ENCODE measurements at places on chromosomes 12 and 14.

DNA sequence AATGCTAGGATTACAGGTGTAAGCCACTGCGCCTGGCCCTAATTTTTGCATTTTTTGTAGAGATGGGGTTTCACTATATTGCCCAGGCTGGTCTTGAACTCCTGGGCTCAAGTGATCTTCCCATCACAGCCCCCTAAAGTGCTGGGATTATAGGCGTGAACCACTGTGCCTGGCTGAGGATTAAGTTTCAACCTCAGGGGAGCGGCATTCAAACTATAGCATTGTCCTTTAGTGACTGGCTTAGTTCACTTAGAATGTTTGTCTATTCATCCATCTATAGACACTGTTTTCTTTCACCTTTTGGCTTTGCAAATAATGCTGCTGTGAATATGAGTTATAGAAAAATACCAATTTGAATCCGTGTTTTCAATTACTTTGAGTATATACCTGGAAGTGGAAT, 25.2 kb downstream of the PTPN11 start:
- no peak for DNase-seq

DNA sequence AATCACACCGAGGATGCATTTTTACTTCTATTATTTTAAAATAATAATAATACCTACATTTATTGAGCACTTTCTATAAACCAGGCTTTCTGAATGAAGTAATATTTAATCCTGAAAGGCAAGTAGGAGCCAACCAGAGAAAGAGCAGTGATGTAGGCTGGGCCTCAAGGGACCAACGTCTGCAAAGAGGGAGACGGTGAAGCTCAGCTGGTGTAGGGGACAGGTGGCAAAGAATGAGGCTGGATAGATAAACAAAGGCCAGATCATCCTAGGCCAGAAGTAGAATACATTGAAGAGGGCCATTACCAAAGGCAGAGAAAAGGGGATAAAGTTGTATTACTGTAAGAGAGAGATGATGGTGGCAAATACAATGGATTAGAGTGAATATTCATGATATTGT, 810 bp upstream of the TMBIM4 start:
- DNase-seq: no peak

GRCh38 chr14:92411941-92412340, 89.0 kb downstream of the SLC24A4 start:
- DNase-seq: no peak

DNA sequence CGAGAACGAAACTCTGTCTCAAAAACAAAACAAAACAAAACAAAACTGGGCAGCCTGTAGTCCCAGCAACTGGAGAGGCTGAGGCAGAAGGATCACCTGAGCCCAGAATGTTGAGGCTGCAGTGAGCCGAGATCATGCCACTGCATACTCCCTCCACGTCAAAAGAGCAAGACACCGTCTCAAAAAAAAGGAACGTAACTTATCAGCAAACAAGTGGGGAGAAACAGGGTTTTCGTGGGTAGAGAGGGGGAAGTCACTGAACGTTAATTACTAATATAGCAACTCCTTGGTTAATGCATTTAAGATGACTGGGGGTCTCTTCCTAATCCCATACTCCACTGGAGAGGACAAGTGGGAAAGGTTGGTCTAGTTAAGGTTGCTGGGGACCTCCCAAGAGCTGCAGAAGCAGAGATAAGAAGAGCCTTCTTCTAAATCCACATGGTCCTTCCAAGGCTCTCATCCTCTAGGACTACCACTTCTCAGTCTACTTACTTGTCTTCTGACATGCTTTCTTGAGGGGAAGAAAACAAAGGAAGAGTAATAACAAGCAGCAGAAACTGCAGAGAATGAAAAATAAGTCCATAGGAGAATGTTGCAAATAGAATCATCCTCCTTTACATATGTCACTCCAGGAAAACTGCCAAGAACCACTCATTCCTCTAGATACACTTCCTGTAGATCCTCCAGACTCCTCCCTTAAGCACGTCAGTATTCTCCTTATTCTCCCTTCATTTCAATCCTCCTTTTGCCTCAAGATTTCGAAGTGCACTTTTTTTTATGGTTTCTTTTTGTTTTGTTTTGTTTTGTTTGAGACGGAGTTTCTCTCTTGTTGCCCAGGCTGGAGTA, 5.8 kb downstream of the NUMB start:
- DNase-seq: no peak

GRCh38 chr12:116471544-116471943, 87.6 kb upstream of the MAP1LC3B2 start:
- no peak for DNase-seq

DNA sequence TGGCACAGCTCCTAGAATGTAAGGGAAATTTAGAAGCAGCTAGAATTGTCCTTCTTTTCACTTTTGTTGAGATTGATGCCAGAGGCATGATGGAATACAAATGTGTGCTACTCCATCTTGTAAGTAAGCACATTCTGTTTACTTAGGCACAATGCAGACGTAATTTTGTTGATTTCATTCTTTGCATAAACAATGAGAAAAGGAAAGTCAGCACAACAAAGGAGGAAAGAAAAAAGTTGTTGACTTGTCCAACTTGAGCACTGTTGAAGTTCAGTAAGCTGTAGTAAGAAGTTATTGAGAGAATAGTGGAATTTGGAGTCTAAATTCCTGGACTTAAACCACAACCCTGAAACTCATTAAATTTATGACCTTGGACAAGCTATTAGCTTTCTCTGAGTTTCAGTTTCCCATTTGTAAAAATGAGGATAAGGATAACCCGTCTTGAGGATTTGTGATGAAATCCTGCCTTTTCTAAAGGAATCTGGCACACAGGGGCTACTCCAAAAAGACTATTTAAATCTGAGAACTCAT, 19.4 kb upstream of the CNTN1 start:
- no peak for DNase-seq

DNA sequence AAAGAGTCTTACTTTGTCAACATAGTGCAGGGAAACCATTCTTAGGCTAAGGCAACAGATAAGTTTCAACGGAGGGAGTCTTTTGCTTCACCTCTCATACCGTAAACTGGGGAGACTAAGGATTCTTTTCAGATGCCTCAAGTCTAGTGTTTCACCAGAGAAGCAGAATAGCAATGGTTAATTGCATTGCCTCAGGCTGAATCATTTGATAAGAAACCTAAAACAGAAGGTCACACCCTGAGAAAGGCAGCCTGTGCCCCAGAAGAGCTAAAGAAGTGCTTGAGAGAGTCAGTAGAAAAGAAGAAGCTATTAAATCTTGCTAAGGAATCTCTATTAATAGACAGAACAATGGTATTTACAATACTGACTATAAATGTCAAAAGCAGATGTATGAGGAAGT, 21.8 kb upstream of the ATXN7L3B start:
- peak; percentile 3 for DNase-seq

- no peak for DNase-seq
These were observed 322.6 kb upstream of the TMEM132C start for GRCh38 chr12:127944211-127944899.

DNA sequence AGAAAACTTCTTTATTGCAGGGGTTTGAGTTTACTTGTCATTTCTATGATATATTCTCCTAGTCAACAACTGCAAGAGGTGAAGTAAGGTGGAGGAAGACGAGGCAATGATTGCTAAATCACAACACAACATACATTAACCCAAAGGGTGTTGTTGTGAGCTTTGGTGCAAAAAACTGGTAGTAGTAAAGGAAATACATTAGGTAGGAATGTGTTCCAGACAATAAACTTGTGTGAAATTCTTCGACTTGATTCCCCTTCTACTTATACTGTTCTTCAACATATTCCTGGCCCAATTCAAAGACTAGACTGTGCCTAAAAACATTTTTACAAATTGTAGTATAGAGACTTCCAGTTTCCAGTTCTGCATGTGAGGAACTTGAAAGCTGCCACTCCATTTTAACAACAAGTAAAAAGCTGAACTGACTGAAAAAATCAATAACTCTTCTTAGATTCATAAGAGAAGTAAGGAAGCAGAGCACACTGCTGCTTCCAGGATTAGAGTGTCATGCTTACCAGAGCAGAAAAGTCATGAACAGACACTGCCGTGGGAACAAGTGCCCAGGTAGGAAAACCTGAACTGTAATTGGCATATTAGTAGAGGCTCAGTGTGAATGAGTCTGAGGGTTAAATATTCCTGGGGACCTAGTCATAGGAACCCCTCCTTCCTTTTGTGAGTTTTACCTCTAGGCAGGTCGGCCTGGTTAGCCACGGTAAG, 22.2 kb downstream of the COX8C start:
- no peak for DNase-seq

DNA sequence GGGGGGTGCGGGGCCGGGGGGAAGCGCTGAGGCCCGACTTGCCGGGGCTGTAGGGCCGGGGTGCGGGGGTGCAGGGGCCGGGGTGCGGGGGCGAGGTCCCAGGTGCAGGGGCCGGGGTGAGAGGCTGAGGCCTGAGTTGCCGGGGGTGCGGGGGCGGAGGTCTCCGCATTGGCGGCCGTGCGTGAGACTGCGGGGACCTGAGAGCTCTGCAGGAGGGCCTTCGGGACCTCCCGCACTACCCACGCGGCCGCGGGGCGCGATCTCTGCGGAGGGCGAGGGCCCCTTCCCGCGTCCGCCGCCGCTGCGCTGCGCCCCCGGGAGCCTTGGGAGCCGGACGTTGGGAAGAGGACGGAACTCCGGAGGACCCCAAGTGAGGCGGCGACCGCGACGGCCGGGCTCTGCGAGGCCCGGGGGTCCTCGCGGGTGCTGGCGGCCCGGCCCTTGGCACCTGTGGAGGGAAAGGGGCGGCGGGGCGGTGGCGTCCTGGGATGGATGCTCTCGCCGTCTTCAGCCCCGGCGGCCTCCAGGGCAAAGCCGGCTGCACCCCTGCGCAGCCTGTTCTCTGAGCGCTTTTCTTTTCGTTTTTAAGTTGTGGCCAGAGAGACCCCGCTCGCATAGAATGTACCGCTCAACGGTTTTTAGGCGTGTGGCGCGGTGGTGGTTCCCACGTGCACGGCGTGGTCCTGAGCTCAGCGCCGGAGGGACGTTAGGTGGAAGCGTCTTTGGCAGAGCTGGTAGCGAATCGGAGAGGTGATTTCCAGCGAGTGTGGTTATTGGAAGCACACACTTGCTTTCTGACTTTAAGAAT, 1.3 kb downstream of the PIWIL1 start:
- no peak for DNase-seq

DNA sequence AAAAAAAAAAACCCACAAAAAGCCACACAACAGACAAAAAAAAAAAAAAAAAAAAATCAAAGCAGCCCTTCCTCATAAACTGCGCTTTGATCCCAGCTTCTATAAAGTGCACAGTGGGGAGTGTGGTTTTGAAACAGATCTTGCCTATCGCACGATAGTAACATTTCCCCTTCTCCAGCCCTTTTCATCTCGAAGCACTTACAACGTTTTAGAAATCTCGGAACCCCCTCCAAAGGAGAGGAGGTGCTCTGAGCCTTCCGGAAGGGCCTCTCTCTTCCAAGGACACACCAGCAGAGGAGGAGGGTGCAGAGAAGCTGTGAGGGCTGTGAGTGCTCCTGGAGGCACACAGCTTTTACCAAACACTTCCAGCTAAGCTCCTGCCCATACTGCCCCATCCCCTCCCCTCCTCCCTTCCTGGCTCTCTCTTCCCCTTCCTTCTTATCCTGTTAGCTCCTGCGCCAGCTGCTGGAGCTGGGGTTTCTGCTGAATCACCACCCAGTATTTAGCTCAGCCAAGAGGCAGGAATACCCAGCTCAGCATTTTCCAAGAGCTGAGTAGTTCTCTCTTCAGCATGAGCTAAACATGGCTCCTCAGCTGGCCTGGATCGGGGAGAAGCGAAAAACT, 28.4 kb downstream of the SLC7A8 start:
- peak; percentile 97 for DNase-seq

DNA sequence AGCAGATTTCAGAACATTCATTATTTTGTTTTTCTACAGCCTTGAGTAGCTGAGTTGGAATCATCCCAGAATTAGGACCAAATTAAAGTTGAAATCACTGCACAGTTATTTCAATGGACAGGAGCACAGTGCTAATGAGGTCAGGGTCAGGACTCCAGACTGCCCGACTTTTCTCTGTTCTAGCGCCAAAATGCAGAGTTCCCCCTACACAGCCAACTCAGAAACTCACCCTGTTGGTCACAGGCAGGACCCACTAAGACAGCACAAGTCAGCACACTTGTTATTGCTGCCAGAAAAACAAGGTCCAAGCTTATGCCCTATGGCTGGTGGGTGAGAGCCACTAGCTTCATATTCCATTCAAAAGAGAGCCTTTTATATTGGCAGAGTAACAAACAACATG, 198.1 kb upstream of the KRR1 start:
- DNase-seq: no peak

GRCh38 chr14:97106609-97107008, 309.4 kb downstream of the VRK1 start:
- DNase-seq: no peak

GRCh38 chr12:26406391-26406790, 211.0 kb downstream of the SSPN start:
- DNase-seq: no peak

DNA sequence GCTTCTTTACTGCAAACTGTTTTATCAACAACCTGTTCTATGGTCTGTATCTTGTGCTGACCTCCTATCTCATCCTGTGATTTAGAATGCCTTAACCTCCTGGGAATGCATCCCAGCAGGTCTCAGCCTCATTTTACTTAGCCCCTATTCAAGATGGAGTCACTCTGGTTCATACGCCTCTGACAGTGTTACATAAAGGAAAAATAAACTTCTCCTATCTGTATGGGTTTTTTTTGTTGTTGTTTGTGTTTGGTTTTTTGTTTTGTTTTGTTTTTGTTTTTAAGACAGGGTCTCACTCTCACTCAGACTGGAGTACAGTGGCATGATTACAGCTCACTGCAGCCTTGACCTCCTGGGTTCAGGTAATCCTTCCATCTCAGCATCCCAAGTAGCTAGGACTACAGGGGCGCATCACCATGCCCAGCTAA, 62.1 kb downstream of the RESF1 start:
- DNase-seq: no peak

GRCh38 chr14:54768501-54769129, 134.0 kb downstream of the GCH1 start:
- no peak for DNase-seq

DNA sequence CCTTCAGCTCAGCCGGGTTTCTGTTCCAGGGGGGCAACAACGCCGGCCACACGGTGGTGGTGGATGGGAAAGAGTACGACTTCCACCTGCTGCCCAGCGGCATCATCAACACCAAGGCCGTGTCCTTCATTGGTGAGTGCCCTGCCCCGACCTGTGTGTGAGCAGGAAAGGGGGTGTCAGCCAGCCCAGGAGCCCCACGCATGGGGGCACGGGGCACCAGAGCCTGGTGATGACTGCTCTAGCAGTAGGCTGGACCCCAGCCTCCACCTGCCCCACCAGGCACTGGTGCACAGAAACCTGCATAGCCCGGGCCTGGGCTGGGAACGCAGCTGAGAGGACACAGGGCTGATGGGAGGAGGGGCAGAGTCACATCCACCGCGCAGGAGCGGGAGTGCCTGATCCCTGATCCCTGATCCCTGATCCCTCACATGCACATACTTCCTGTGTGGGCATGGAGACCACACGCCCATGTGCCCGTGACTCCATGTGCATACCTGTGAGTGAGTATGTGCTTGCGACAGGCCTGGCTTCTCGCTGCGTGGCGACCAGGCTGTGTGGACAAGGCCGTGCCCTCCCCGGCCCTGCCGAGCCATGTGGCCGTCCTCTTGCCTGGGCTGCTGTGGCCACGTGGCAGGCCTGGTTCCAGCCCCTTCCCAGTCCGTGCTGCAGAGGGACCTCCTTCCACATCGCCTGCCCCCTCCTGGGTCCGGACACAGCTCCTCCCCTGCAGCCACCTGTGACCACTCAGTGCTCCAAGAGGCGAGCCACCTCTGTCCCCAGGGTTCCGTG, 11.2 kb downstream of the ADSS1 start:
- no peak for DNase-seq

Data from myocyte (in vitro differentiated cells).